Thyroid gland (tissue), 4 donors: ENCODE measurements at places on chromosomes 3 and 15.

DNA sequence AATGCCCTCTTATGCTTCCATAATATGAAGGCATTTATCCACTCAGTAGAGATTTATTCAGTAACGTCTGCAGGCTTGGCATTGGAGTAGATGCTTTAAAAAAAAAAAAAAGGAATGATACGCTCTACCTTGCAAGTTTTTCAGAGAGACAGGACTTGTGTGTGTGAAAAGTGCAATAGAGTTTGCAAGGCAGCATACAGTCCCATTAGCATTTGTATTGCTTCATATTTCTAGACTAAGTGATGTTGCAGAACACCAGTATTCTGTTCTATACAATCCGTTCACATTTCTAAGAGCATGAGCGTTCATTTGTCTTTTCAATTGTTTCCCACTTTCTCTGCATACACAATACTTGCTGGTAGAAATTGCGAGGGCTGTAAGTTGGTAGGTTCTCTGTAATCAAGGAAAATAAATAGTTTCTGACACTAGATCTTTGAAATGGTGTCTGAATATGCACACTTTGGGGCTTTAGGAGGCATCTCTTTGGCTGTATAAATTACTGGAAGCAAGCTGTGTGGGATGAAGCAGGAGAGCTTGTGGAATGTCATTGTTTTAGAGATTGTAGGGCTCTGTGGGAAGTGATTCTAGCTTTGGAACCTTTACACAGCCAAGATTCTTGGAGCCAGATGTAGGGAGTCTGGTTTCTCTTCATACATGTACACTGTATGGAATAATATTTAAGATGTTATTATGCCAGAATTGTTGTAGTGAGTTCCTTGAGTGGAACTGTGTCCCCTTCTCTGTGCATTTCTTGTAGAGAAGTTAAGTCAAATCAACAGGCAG lies 262.7 kb downstream of the FEZF2 start:
- DNase-seq: no peak

- DNase-seq: no peak
Measured at GRCh38 chr3:114411190-114411668, 117.4 kb downstream of the TIGIT start.

GRCh38 chr15:70778258-70779076 lies 15.1 kb upstream of the UACA start:
- no peak for DNase-seq

- peak; percentile 49 for DNase-seq
Measured at GRCh38 chr15:84812842-84813241, 4.3 kb upstream of the ALPK3 start.

DNA sequence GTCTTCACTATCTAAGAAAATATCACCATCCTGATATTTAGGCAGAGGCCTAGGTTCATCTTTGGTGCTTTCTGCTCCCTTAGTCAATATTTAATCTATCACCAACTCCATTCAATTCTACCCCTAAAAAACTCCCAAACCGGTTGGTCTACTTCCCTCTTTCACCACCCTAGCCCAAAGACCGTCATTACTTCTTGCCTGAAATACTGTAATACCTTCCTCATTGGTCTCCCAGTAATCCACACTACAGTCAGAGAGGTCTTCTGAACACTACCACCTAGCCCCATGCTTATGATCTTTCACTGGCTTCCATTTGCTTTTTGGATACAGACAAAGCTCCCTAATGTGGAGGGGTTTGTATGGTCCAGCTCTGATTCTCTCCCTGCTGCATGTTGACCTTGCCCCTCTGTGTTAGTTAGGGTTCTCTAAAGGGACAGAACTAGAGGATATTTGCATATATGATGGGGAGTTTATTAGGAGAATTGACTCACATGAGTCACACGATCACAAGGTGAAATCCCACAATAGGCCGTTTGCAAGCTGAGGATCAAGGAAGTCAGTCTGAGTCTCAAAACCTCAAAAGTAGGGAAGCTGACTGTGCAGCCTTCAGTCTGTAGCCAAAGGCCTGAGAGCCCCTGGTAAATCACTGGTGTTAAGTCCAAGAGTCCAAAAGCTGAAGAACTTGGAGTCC lies 36.4 kb upstream of the ATP2C1 start:
- DNase-seq: no peak

- DNase-seq: no peak
Measured at GRCh38 chr3:111482574-111482973, 59.4 kb upstream of the CD96 start.

DNA sequence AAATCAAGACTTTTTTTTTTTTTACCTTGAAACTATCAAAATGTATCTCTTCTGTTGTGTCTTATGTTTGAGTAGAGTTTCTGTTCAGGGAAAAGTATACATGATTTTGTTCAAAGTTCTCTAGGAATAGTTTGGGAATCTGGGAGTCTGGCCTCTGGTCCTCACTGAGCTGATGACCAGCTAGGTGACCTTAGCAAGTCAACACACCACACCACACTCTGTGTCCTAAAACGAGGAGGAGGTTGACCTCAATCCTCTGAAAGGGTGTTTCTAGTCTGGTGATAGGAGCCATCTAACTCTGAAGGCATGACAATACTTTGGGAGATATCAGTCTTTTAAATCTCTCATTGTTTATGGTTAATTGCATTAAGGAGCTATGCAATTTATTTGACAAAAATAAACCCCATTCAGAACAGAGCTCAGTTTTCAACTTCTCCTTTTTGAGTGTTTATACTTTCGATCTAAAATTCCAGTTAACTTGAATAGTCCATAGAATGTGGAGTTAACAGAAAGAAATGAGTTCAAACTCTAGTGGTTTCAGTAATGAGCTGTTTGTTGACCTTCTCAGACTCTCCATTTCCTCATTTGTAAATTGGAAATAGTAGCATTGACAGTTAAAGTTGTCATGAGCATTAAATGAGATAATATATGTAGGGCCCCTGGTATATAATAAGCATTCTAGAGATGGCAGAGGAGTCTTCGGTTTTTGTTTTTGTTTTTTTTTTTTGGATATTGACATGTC lies 112.2 kb upstream of the LRRN1 start:
- no peak for DNase-seq

DNA sequence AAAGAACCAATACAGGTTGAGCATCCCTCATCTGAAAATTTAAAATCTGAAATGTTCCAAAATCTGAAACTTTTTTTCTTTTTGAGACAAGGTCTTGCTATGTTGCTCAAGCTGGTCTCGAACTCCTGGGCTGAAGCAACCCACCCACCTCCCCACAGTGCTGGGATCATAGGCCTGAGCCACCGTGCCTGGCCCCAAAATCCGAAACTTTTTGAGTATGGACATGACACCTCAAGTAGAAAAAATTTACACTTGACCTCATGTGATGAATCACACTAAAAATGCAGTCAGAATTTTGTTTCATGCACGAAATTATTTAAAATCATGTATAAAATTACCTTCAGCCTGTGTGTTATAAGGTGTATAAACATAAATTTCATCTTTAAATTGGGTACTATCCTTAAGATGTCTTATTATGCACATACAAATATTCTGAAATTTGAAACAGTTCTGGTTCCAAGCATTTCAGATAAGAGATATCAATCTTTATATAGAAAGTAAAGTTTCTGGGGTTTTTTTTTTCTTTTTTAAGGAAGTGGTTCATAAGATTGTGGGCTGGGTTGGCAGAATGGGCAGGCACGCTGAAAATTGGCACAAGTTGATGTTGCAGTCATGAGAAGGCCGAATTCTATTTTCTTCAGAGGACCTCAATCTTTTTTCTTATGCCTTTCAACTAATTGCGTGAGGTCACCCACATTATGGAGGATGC lies 72.5 kb downstream of the SPRED1 start:
- no peak for DNase-seq

DNA sequence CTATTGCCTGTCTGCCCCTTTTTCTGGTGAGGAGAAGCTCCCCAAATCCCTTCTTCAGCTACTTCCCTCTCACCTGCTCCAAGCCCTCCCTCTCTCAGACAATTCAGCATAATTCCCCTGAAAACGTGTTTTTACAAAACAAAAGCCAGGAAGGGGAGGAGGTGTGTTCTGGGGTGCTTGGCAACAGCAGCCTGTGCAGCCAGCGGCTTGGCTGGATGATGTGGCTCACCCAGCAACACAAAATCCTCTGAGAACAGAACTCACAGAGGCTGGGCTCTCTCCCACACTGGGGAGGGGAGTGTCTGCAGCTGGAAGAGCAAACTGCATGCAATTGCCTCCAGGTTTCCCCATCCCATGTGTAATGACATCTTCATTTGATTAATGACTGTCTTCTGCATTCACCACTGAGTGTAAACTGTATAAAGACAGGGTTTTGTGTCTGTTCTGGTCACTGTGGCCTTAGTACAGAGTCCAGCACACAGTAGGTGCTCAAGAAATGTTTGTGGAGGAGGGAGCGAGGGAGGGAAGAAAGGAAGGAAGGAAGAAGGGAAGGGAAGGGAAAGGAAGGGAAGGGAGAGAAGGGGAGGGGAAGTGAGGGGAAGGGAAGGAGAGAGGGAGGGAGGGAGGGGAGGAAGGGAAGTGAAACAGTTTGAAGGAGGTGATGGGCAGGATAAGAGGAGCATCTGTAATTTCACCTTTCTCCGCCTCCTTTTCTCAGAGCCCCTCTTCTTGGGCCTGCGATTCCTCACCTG lies 70.1 kb upstream of the GLCE start:
- DNase-seq: no peak

GRCh38 chr15:25401501-25401900 lies 37.3 kb downstream of the UBE3A start:
- DNase-seq: no peak

- DNase-seq: no peak
Measured at GRCh38 chr3:17195856-17196604, 311.3 kb downstream of the PLCL2 start.

DNA sequence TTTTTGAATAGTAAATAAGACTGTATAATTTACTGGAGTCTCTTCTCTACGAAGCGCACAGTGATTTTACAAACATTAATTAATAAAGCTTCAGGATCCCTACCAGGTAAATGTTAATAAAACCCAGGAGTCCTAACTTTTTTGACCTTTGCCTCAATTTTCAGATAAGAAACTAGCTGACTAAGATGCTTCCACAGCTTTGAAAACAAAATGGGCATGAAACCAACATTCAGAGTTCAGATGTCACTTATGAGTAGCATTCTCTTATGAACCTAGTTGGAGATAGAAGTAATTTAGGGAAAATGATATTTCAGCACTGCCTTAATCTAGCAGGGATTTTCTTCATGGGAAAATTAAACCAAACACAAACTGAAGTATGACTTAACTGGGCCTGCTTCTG lies 13.0 kb upstream of the FHIT start:
- no peak for DNase-seq

DNA sequence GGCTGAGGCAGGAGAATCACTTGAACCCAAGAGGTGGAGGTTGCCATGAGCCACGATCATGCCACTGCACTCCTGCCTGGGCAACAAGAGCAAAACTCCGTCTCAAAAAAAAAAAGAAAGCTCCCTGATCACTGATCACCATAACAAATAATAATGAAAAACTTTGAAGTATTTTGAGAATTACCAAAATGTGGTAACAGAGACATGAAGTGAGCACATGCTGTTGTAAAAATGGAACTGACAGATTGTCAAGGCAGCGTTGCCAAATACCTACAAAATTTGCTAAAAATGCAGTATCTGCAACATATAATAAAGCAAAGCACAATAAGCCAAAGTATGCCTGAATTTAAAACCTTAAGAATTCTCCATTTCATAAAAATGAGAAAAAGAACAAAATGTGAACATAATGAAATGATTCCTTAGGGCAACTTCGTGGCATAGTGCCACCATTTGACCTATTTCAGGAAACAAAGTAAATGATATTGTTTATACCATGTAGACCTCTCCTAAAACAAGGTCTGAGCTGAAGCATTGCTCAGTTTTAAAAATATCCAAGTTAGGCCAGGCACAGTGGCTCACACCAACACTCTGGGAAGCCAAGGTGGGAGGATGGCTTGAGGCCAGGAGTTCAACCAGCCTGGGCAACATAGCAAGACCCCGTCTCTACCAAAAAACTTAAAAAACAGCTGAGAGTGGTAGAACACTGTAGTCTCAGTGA lies 5.8 kb downstream of the USP4 start:
- no peak for DNase-seq

DNA sequence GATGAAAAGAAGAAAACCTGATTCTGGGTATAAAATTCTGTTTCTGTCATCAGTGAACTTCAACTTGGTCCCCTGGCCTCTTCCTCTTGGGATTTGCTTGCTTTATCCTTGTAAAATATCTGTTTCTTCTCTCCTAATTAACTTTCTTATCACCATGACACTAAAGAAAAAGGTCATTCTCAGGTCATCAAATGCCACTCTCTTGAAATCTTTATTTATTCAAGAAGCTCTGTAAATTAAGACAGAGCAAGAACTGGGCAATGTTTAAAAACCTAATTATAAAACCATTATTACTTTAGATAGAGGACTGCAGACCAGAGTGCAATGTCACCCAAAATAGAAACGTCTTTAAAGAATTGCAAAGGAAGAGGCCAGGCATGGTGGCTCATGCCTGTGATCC lies 6.0 kb upstream of the LIPC start:
- DNase-seq: no peak

DNA sequence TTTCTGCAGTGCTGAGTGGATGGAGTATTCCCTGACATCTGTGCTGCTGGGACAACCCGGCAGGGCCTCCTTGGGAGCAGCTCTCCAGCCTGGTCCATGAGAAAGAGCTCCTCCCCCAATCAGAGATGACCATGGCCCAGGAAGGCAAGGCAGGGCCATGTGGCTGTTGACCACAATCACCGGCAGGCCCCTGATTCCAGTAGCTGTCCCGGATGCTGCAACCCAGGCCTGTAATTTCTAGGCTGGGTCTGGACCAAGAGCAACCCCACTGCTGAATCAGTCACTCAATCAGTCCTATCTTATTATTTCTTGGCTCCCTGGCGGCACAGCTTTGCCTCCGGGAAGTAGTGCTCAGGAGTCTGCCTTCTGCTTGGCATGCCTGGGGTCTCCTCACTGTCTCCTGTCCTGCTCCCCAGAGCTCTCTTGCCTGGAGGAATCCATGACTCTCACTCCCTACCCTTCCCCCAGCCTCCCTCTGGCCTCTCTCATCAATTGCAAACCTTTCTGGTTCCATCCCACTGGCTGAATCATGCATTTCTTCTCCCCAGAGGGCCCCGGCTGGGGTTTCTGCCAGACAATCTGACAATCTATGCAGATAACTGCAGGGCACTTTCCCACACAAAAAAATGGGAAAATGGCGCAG lies 32.6 kb upstream of the ITGA11 start:
- DNase-seq: no peak

DNA sequence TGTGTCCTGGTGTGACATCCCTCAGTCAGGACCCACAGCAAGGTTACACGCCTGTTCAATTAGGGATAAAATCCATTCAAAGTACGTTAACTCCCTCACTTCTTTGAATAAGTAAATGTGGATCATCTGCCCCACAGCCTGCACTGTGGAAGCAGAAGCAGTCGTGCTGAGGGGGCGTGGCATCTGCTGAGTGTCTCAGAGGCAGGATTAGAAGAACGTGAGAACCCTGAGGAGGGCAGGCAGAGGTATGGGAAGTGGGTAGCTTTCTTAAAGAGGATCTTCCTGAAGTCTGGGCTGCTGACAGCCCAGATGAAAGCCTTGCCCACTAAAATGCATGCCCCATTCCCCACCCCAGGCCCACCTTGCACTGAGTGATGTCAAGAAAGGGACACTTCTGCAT lies 28.5 kb downstream of the CRABP1 start:
- DNase-seq: no peak

DNA sequence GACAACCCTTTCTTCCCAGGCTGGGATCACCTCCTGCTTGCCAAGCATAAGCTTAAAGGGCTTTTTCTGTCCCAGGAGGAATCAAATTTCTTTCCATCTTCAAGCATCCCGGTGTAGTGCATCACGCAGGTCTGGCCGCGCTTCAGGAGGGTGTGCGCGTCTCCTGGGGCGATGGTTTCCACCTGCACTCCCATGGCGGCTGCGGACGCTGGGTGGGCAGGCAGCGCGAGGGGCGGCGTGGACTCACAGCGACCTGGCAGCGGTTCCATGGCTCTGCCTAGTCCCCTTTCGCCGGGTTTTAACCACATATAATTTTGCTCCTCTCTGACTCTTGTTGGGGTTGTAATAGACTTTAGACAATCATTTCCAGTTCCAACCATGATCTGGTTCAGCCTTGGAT lies 10.6 kb upstream of the TM4SF4 start:
- no peak for DNase-seq
